ENCODE measurements at places on chromosomes 3 and 15.

DNA sequence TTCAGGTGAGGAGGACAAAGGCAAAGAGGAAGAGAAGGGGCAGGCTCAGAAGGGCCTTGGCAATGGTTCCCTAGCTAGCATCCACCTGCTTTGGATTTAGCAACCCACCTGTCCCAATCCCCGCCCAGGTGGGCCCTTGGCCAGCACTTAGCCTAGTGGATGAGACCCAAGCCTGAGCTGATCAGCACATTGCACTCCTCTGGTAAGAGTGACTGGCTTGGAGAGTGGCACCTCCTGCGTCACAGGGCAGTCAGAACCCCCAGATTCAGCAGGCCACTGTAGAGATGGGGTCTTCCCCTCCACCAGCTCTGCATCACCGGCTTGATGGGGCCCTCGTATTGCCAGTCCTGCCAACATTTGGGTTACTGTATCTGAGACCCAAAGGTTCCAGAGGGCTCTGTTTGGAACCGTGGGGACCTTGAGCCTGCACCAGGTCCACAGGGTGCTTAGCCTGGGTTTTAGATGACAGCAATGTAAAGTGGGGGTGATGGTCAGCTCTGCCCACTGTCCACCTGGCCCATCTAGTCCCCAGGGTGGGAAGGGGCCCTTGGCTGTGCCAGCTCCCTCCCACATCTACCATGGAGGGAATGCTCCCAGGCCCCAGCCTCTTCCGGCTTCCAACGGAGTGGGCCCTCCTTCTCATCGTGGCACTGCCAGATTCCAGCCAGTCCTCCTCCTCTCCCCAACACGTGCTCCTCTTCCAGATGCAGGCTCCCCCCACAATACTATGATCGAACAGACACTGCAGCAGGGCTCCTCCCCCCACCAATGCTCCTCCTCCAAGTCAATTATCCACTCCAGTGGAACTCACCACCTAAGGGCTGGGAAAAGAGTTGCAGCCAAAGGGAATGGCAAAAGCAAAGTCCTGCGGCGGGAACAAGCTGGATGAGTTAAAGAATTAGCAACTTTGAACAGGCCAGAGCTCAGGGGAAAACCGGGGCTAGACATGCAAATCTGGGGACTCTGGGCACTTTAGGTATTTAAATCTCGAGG, 45.7 kb downstream of the LHFPL4 start:
- no peak for DNase-seq

DNA sequence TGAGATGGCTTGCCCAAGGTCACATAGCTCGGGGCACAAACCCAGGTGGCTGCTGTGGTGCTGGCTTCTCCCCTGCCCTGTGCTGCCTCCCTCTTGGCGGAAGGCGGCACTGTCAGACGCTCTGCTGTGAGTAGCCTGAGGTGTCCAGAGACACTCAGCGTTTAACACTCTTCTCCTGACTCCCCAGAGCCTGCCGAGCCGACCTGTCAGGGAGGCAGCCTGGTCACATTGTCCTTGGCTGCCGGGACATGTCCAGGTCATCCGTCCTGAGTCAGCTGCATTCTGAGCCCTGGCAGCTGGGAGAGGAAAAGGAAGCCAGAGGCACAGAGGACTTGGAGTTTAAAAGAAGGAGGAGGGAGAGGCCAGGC, 4.7 kb downstream of the LMAN1L start:
- DNase-seq, result no peak

GRCh38 chr3:105853801-105854432, 14.9 kb downstream of the CBLB start:
- no peak for DNase-seq

GRCh38 chr3:29554566-29554965, 273.7 kb downstream of the RBMS3 start:
- no peak for DNase-seq
